ENCODE measurements at places on chromosomes 7 and 10. TPM values are rescaled to one million over a fixed set of nuclear protein-coding genes. Genes with fewer than 3 reads are reported as not detected.
A peak's percentile ranks its signal among the peaks of the same experiment; 100 is the strongest.

The LRGUK gene
- 0.07 TPM for total RNA-seq

The ENKUR gene
- total RNA-seq = not detected

The MBL2 gene
- not detected for total RNA-seq

The CADPS2 gene
- not detected for total RNA-seq

The ZNF239 gene
- 1.5 TPM for total RNA-seq

The BICC1 gene
- total RNA-seq = not detected

DNA sequence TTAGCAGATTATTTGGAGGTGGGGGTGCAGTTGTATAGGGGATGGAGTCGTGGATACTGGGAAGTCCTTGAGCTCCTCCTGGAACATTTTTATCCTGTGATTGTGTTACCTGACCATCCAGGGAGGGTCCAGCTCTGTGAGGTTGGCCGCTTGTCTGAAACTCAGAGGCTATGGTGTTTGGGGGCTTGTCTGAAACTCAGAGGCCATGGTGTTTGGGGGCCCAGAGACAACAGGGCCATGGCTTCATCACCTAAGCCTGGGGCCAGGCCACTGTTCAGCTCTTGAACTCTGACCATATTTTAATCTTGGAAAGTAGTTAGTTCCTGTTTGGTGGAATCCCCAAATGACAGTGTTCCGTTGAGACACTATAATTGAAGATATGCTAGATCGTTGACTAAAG, 66.1 kb downstream of the TRRAP start:
- H3K27me3 ChIP-seq = no peaks in the 10 kb centered on the region
- H3K4me1 ChIP-seq = no peaks in the 10 kb centered on the region
- H3K4me3 ChIP-seq = no peak overlapping the region
- no peak overlapping the region for H3K27ac ChIP-seq
- no peak for DNase-seq

DNA sequence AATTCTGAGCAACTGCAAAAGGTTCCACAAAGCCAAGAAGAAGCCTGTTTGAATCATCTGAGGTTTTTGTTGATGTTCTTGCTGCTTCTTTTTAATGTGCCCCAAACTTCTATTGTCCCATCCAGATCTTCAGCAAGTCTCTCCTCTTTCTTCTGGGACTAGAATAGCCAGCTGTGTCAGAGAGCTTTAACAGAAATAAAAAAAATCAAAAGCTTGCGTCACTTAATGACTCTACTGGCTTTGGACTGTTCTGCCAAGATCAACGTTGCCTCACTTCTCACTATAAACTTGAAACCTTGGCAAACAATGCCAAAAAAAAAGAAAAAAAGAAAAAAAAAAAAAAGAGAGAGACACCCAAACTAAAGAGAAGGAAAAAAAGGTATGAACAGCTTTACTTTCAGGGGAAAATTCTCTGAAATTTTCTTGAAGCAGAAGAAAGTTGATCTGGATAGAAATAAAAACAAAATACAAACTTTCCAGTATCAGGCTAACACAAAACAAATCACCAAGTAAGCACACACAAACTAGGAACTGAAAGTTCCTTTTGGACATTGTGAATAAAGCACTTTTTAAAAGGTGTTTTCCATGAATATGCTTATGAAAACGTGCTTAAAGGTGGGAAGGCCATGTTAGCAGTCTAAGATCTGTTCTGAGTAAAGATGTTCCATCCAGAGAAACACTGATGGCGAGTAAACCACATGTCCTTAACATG, 14.8 kb downstream of the USP54 start:
- no peaks in the 10 kb centered on the region for H3K36me3 ChIP-seq
- no peaks in the 10 kb centered on the region for H3K27me3 ChIP-seq
- H3K4me1 ChIP-seq = no peaks in the 10 kb centered on the region
- no peak for DNase-seq
- H3K27ac ChIP-seq = no peak overlapping the region
- no peak overlapping the region for H3K4me3 ChIP-seq

DNA sequence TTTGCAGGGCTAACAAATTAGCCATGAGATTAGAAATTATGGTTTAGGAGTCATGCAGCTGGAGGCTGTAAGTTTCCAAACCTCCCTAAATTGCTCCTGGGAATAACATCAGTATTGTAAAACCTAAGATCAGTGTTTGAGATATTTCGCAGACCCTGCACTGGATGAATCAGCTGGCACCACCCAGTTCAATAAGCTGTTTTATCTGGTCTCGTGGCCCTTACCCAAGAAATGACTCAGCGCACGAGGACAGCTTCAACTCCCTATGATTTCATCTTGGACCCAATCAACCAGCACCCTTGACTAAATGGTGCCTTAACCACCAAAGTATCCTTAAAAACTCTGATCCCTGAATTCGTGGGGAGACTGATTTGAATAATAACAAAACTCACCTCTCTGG, 482.0 kb upstream of the PCDH15 start:
- no peak overlapping the region for H3K27ac ChIP-seq
- H3K36me3 ChIP-seq = no peaks in the 10 kb centered on the region
- H3K27me3 ChIP-seq = no peaks in the 10 kb centered on the region
- no peak for DNase-seq
- H3K4me3 ChIP-seq = no peak overlapping the region

GRCh38 chr10:124087672-124088634, 5.4 kb downstream of the CHST15 start:
- H3K27ac ChIP-seq = no peak overlapping the region
- H3K36me3 ChIP-seq = no peaks in the 10 kb centered on the region
- peaks cover 29% of the 10 kb centered on the region for H3K27me3 ChIP-seq
- no peaks in the 10 kb centered on the region for H3K4me1 ChIP-seq
- no peak for DNase-seq

- peak overlapping the region; percentile 89 for H3K27ac ChIP-seq
- DNase-seq = peak; percentile 62
- no peaks in the 10 kb centered on the region for H3K36me3 ChIP-seq
- no peaks in the 10 kb centered on the region for H3K27me3 ChIP-seq
- H3K4me3 ChIP-seq = peak overlapping the region; percentile 85
- H3K4me1 ChIP-seq = peaks cover 61% of the 10 kb centered on the region
These were observed 426 bp downstream of the SYPL1 start for GRCh38 chr7:106111655-106112117.

- peaks cover 14% of the 10 kb centered on the region for H3K4me1 ChIP-seq
- peak overlapping the region; percentile 50 for H3K27ac ChIP-seq
- H3K4me3 ChIP-seq = no peak overlapping the region
- no peak for DNase-seq
- no peaks in the 10 kb centered on the region for H3K27me3 ChIP-seq
These were observed 16.4 kb downstream of the IRF5 start for GRCh38 chr7:128954150-128954549.

GRCh38 chr7:79455173-79455790, 1.8 kb upstream of the MAGI2 start:
- DNase-seq = no peak
- H3K36me3 ChIP-seq = no peaks in the 10 kb centered on the region
- peaks cover 27% of the 10 kb centered on the region for H3K27me3 ChIP-seq
- H3K4me1 ChIP-seq = peaks cover 2% of the 10 kb centered on the region

DNA sequence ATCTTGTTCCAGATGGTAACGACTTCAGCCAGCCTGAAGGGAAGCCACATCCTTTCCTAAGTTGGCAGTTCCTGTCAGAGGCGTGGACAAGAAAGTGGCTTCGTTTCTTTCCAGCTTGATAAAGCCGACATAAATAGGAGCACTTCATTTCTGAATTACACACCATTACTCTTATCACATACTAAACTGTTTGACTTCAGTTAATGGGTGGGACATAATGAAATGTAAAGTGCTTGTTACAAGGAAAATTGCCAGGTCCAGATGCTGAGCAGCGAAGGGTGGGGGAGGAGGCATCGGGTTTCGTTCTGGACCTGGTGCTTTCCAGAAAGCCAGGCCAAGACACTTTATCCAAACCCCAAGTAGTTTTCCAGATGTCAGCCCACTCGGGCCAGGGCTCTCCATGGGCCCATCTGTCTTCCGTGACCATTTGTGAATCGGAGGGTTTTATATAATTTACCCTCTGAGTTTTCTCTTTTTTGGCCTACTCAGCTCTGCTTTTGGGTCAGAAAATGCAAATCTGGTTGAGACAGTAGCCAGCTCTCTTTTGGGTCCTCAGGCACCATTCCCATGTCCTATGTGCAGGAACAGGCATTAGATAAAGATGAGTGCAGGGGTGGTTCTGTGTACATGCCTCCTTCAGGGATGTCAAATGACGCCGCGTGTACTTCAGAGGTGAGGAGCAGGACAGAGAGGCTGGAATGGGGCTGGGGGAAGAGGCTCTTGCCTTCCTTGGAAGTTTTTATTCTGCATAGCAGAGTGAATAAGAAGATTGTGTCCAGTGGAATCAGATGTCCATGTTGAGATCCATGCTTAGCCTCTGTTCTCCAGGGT, 90.2 kb downstream of the TACC2 start:
- no peak overlapping the region for H3K27ac ChIP-seq
- no peaks in the 10 kb centered on the region for H3K36me3 ChIP-seq
- DNase-seq = no peak
- no peaks in the 10 kb centered on the region for H3K4me1 ChIP-seq
- no peak overlapping the region for H3K4me3 ChIP-seq

DNA sequence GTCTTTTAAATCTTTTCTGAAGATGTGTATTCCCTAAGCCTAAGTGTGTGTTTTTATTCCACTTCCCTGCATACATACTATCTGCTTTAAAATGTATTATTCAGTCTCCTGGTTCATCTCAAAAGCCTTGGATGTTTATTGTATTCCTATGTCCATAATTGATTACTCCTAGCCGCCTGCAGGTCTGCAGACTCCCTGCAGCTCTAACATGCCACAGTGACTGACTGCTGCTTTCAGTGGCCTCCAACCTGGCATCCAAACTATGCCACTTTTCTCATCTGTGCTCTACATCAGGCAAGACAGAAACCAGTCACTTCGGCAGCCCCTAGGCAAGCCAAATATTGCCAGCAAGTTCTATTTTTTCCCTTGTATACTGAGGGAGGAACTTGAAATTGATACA, 81.7 kb downstream of the ABCA13 start:
- H3K27me3 ChIP-seq = peaks cover 6% of the 10 kb centered on the region
- peaks cover 13% of the 10 kb centered on the region for H3K4me1 ChIP-seq
- DNase-seq = no peak
- no peak overlapping the region for H3K27ac ChIP-seq
- no peaks in the 10 kb centered on the region for H3K36me3 ChIP-seq

- H3K27ac ChIP-seq = no peak overlapping the region
- H3K4me3 ChIP-seq = no peak overlapping the region
- H3K4me1 ChIP-seq = no peaks in the 10 kb centered on the region
- no peak for DNase-seq
These were observed 34.1 kb downstream of the GBX1 start for GRCh38 chr7:151133266-151133985.

- no peaks in the 10 kb centered on the region for H3K27me3 ChIP-seq
- no peaks in the 10 kb centered on the region for H3K36me3 ChIP-seq
- H3K27ac ChIP-seq = no peak overlapping the region
- peaks cover 7% of the 10 kb centered on the region for H3K4me1 ChIP-seq
- DNase-seq = no peak
- H3K4me3 ChIP-seq = no peak overlapping the region
These were observed 47.8 kb downstream of the SYPL1 start for GRCh38 chr7:106064316-106064715.

DNA sequence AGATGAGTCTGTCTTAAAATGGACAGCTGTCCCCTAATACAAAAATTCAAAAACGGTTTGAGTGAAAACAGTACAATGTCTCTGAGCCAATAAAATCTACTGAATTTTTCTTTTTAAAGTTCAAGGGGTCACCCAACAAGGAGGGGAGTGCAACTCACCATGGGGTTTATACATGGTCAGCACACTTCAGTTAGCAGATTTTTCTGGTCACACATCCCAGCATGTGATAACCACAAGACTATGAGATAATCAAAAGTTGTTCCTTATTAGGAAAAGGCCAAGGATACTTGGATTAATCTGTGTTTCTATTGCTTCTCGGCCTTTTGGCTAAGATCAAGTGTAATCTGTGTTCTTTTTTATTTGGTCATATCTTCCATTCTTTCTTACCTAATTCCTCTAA, 31.6 kb downstream of the ABCB5 start:
- no peaks in the 10 kb centered on the region for H3K36me3 ChIP-seq
- H3K27ac ChIP-seq = no peak overlapping the region
- DNase-seq = no peak
- no peak overlapping the region for H3K4me3 ChIP-seq

All from activated CD4-positive, alpha-beta memory T cell treated with anti-CD3 and anti-CD28 coated beads for 36 hours (primary cell).